ENCODE measurements at places on chromosomes 2 and 18.
A peak's percentile ranks its signal among the peaks of the same experiment; 100 is the strongest.

DNA sequence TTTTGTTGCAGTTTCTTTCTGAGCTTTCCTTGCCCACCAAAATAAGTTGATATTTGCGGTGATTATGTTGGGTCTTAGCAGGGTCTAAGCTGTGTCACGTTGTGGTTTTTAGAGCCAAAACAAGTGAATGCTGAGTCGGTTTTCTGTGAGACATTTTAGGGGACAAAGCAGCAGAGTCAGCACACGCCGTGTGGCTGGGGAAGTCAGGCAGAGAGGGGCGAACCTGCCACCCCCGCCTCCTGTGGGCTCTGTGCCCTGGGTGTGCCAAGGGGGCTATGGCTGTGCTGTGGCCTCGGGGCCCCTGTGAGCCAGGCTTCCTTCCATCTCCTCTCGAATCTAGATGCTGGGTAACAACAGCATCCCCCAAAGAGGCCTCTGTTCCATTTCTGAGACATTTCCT is 30.8 kb upstream of the TMEM87B start:
- DNase-seq: no peak

DNA sequence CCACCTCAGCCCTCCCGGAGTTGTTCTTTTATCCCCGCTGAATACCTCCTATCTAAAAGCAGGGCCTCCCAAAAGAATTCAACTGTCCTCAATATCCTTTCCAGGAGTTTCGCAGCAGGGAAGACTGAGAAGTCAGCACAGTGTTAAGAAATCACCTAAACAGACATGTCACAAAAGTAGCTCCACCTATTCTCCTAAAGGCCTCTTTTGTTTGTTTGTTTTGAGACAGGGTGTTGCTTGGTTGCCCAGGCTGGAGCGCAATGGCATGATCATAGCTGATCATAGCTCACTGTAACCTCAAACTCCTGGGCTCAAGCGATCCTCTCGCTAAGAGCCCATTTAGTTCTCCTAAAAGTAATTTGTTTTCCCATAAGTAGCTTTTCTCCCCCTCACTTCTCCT is 53.8 kb downstream of the TEX44 start:
- no peak for DNase-seq

DNA sequence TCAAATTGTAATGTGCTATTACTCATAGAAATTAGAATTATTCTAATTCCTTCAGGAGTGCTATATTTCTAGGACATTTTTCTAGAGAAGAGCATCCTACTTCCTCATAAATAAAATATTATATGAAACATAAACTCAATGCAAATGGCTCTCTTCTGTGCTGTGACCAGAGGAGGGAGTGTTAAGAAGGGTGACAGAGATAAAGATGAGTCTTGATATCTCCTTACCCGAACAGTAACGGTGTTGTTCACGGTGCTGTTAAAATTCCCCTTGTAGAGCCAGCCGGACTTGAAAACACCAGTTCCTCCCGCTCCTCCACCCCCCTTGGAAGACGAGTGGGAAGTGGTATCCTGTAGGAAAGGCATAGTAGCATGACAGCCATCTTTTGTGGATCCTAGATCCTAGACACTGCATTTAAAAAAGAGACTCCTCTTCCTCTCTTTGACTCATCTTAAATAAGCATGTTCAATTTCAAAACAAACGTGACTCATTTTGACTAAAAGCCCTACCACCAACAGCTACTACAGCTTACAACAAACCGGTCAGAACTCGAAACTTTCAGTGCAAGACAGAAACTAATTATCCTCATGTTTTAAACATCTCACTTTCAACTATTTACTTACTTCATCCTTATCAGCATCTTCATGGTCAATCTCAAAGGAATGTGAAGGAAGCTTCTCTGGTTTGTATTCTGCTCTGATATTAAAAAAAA is 156.3 kb downstream of the DOCK10 start:
- DNase-seq: peak; percentile 75

GRCh38 chr18:58578321-58578720 is 50.6 kb downstream of the ALPK2 start:
- no peak for DNase-seq

DNA sequence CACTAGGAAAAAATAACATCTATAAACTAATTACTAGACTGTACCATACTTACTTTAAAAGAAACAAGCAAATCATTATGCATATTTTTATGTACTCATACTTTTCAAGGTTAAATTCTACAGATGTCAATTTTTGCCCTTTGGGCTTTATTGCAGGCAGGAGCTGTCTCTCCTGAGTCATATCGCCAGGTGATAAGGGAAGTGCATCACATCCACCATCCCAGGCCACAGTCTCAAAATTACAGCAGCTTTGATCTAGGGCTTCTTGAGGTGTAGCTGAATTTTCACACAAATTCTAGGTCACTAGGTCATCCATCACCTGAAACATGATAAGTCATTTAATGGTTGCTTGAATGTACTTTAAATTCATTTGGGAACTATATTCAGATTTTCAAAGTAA is 38.4 kb upstream of the FRZB start:
- no peak for DNase-seq

- DNase-seq: no peak
Measured at GRCh38 chr18:51655327-51655698, 457.8 kb upstream of the MEX3C start.

All from NB4 (cell line).